ENCODE measurements at places on chromosomes 1 and 21.

DNA sequence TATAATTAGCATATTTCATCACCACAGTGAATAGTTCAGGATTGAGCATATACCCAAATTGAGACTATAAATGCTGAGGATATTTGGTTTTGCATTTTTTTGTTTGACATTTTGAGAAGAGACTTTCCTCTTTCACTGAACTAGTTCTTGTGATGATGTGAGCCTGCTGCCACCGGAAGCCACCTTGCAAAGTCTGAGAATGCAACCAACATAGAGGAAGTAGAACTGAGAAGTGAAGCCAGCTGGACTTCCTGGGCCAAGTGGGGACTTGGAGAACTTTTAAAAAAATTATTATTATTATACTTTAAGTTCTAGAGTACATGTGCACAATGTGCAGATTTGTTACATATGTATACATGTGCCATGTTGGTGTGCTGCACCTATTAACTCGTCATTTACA, 102.3 kb downstream of the RPE65 start:
- peak; percentile 16 for DNase-seq

DNA sequence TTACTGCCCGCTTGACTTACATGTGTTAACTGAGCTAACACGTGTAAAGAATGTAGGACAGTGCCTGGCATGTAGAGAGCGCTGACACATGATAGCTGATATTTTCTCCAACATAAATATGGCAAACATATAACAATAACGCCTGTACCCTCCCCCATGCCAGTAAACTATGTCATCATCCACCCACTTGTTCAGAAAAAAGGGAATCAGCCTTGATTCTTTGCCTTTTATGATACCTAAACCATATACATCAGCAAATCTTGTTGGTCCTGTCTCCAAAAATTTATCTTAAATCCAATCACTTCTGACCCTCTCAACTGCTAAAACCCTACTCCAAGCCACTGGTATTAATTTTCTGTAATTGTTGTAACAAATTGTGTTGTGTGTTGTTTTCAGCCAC, 1.1 kb upstream of the ZNF692 start:
- DNase-seq, result no peak

DNA sequence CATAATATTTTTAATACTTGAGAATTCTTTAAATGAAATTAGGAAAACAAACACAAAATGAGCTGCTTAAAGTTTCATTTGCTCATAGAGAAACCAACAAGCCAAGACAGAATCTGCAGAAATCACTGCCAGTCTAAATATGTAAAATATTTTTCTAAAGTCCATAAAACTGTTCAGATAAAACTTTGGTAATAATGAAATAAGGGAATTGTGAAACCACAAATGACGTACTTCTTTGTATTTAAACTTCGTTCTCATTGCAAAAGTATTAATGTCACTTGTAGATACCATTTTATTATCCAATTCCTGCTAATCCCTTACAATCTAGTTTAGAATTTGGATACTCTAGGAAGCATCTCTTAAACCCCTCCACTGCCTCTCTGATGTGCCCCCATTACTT, 234.5 kb upstream of the NEGR1 start:
- DNase-seq, result no peak

DNA sequence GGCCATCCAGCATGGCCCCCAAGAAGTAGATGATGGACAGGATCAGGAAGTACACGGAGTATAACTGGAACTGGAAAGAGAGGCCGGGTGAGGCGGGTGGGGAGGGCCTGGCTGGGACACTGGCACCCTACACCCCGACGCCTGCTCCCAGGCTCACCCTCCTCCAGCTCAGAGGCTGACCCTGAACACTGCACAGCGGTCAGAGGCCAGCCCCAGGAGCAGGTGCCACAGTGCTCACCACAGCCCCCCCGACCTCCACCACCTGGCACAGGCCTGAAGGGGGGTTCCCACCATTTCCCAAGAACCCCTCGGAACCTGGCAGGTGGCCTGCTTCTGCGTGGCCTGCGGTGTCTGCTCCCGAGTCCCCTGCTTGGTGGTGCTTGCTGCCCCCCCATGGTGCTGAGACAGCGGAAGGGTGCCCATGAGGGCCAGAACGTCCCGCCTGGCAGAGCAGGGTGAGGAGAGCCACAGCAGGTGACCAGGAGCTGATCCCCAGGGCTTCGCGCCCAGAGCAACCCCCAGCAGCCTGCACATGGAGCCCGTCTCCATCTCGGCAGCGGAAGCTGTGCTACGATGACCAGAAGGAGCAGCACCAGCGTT, 26.1 kb downstream of the SLC19A1 start:
- DNase-seq, result no peak

GRCh38 chr1:39973503-39974135, 18.7 kb downstream of the MFSD2A start:
- DNase-seq, result peak; percentile 76

DNA sequence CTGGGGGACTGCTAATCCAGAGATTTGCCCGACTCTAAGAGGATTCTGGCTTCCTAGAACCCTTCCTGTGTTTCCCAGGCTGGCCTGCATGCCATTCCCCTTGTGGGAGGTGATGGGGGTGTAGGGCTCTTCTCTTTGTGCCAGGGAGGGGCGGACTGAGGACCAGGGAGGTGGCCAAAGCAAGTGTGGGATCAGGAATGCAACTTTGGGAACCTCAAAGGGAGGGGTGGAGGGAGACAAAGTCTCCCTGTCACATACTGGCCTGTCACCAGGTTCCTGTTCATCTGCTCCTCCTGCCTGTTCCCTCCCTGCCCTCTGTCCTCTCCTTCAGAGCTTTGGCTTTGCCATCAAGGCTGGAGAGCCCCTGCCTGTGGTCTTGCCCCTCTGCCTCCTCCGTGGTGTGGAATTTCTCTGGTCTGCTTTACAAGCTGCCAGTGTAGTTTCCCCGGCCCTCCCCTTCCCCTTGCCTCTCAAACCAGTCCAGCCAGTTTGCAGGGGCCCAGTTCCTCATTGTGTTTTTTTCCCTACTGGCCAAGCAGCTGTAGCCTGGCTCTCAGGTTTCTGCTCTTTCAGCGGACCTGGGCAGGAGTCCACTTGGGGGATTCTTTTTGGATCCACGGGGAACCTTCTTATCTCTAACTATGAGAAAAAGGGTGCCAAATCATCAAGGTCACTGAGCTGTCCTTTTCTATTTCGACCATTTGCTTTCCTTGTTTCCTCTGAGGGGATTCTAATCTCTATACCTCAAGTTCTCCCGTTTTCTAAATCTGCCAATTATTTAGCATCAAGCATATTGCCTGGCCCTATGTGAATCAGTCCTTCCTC, 1.8 kb downstream of the CGN start:
- no peak for DNase-seq

DNA sequence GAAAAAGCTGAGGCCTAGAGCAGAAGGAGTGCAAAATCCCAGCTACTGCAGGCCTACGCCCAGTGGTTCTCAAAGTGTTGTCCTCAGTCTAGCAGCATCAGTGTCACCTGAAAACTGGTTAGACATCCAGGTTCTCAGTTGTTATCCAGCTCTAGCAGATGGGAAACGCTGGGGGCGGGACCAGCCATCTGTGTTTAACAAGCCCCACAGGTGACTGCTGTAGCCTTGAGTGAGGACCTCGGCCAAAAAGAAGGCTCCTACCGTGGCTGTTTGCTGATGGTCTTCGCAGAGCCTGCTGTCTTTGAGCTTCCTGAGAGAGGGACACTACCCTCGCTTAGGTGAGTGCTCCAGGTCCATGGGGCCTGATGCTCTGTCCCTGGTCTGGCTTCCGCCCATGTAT, 69.7 kb downstream of the LRRN2 start:
- no peak for DNase-seq

DNA sequence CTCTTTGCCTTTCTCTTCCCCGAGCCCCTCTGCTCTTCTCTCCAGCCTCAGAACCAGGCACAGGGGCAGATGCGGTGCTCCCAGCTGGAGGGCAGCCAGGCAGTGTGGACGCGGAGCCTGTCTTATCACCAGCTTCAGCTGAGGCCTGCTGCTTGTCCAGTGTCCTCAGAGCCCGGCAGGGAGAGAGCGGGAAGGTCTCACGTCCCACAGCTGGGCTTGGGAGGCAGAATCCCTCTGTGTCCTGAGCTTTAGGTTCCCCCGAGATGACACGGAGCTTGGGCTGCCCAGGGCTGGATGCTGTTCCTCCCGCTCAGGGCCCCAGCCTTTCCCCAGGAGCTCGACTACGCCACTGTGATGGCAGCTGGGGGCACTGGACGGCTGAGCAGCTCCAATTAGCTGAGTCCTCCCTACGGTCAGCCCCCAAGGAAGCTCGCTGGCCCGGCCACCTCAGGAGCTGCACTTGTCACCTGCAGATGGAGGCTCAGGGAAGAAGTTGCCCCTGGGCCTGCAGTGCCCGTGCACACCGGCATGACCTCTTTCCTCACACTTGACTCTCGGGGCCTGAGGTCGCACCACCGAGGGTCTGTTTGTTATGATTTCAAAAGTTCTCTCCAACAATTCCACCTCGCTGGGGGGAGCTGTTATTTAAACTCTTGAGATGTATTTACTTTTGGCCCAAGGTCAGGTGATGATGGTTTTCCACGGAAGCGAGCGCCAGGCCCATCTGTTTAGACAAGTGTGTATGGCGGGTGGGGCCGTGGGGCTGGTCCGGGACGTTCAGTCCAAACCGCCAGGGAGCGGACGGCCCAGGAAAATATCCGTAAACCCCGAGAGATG, 127.3 kb downstream of the SIK1 start:
- no peak for DNase-seq

DNA sequence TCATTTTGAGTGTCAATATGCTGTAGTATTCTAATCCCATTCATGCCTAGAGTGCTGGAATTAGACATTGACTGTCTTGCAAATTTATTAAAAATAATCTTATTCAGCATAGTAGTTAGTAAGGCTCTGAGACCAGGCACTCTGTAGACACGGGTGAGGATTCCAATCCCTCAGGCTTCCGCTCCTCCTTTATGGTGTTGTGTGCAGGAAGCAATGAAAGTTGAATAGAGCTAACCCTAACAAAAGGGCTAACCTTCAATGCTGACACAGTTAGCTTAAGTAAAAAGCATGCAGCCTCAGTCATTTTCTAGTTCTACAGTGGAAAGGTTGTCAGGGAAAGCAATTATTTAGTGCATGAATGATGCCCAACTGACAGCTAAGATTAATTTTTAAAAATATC, 199.6 kb upstream of the SGIP1 start:
- no peak for DNase-seq

DNA sequence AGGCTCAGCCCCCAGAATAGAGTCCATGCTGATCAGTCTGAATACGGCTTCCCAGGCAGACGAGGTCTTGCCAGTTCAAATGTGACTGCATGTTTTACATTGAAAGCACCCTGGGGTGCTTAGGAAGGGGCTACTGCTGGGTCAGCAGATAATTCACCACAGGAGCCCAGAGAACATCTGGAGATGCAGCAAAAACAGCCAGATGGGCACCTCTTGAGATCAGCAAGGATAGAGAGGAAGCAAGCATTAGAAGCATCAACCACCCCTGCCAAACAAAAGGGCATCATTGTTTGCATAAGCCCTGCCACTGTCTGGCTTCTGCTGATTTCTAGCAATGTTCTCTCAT, 403.1 kb downstream of the RRAGC start:
- DNase-seq, result no peak

DNA sequence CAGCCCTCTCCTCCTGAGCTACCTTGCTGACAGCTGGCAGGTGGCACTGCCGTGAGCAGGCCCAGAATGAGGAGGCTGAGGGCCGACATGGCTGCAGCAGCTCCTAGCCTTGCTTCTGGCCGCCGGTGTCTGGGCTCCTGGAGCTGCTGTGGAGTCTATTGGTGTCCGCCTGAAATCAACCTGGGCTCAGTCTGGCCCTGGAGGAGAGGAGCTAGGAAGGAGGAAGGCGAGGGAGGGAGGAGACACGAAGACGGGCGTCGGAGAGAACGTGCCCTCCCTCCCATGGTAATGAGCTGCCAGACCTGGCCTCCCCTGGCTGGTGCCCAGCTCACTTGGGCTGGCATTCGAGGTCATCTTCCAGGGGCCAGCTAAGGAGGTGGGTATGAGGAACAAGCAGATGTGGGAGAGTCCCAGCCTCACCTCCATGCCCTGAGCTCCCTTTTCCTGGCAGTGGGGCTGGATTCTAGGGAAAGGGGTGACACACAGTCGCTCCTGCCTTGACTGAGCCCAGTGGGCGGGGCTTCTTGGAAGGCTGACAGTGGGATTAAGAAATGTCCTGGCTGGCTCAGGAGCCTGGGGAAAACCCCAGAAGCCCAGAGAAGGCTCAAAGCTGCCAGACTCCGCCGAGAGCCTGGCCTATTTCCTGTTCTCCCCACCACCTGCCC, at the start of gene PDZK1IP1:
TSS of gene PDZK1IP1 (minus strand) at position 193 of the 665 bp plus-strand sequence. CDS start at position 89, 104 bp downstream.
- DNase-seq, result no peak

DNA sequence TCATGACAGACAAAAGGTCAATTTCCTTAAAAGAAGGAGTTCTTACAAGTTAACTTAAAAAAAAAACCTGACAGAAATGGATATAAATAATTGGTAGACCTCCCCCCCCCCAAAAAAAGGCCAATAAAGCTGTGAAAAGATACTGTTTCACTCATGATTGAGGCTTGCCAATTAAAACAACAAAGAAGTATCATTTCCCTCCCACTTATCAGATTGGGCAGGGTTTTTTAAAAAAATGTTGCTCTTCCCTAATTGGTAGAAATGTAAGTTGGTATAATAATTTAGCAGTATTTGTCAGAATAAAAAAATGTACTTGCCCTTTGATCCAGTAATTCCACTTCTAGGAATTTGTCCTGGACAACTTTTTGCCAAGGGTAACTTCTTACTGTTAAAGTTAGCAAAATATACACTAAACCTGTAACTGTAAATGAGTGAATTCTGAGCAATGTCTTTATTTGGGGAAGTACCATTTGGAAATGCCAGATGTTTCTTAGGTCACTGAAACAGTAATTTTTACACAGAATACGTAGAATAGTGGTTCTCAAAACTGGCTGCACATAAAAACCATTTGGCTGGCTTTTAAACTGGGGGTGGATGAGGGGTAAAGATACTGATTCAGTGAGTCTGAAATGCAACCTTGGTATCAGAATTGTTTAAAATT, 17.5 kb downstream of the RNF2 start:
- DNase-seq, result no peak

GRCh38 chr1:2528966-2529783, 888 bp downstream of the HES5 start:
- no peak for DNase-seq

DNA sequence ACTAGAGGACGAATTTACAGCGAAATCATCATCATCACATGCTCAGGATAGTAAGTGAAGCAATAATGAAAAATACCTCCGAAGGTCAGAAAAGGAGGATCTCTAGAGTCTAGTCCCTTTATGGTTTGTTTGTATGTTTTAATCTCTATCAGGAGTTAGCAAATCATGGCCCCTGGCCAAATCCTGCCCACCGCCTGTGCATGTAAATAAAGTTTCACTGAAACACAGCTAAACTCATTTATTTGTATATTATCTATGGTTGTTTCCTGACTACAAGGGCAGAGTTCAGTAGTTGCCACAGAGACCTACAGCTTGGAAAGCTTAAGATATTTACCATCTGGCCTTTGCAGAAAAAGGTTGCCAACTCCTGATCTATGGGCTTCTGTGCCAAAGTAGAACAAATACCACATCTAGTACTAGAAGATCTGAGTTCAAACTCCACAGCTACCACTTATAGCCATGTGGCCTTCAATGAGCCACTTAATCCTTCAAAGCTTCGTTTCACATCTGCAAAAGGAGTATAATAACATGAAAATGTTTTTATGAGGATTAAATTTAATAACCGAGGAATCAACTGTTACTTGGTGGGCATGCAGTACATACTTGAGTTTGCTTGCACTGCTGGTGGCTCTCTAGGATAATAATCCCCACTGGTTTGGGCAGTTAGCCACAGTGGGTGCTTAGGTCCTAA, 94.0 kb upstream of the KIF26B start:
- DNase-seq, result no peak

- DNase-seq, result no peak
Observed at GRCh38 chr1:62484824-62485468, 48.1 kb downstream of the USP1 start.

Measured in GM12891 (cell line).